ENCODE measurements at places on chromosomes 16 and 17. TPM values are rescaled to one million over a fixed set of nuclear protein-coding genes. Genes with fewer than 3 reads are reported as not detected.

GRCh38 chr17:77877036-77877435 is 81.5 kb upstream of the TNRC6C start:
- DNase-seq: no peak

DNA sequence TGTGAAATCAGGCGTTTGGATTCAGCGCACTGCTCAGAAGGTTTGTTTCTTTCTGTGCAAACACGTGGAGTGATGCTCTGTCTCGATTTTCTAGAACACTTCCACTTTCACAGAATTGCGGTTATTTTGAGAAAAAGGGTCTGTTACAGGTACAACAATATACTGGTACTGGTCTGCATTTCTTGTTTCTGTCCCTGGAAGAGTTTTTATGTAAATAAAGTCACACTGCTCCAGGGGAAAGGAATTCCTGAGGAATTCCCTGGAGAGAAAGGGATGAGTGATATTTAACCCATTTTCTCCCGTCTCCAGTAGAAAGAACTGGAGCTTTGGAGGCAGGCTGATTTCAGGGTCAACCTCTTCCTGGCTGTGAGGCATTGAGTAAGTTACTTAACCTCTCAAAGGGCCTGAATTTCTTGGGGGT is 16.2 kb upstream of the RMI2 start:
- DNase-seq: peak; percentile 81

SLC5A10 gene
- total RNA-seq: not detected

- no peak for DNase-seq
These were observed 24.0 kb upstream of the SREBF1 start for GRCh38 chr17:17860766-17861107.

SALL1 gene
- total RNA-seq: 33.4 TPM

CDH8 gene
- 0.87 TPM for total RNA-seq

DNA sequence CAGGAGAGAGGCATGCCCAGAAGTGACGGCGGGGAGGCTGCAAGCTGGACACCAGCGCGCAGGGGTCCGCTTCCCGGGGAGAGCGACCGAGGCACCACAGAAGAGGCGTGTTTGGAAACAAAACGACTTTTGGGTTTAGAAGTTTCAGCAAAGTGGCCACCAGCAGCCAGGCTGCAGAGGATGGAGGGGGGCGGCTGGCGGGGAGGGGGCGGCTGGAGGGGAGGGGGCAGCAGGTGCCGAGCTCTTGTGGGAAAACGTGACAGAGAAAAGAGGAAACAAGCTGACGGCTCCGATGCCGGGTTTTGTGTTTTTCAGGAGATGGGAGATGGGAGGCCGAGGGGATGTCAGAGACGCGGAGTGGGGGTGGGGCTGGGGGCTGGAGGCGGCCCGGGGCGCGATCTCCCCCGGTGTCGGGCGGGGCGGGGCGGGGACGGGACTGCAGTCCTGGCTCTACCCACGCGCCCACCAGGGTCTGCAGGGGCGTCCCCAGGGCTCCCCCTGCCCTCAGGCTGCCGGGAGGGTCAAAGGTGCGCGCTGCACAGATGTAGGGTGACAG is 32.1 kb upstream of the RPH3AL start:
- peak; percentile 76 for DNase-seq

CD79B gene
- total RNA-seq: 2.6 TPM

KRTAP4-4 gene
- total RNA-seq: not detected

DNA sequence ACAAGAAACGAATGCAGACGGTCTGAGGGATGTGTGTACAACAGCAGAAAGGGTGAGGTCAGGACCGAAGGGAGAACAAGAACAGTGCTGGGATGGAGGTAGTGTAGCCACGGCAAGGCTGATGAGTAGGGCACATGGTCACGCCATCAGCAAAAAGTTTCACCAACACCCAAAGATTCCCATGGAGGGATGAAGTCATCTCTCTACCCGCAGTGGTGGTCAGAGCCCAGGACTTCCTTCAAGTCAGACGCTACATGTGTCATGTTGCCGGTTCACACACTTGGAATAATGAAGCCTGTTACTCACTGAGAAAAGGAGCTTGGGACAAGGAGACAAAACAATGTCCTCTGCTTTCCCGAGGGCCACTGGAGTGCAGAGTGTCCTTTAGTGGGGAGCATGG is 79.7 kb downstream of the SALL1 start:
- DNase-seq: no peak

DNA sequence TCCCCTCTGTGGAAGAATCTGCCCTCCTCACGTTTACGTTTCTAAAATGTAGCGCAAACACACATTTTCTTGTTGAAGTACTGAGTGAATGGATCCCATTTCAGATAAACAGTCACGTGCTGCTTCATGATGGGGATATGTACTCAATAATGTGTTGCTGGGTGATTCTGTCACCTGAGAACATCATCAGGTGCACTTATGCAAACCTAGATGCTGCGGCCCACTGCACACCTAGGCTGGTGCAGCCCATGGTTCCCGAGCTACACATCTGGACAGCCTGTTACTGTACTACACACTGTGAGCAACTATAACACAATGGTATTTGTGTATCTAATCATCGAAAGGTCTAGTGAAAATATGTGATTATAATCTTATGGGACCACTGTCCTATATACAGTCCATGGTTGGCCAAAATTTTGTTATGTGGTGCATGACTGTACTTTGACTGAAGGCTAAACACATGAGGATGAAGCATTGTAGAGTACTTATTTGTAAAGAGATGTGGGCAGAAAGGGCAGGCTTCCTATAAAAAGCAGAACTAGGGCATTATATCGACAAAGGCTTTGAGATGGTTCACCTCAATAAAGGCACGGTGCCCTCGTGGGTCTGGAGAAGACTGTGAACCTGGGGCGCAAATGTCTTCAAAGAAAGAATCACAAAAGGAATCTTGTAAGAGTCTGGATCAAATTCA is 26.3 kb downstream of the MARF1 start:
- DNase-seq: no peak

- DNase-seq: no peak
These were observed 31.3 kb downstream of the BAHCC1 start for GRCh38 chr17:81426393-81427172.

- DNase-seq: peak; percentile 28
These were observed 851 bp downstream of the EDC4 start for GRCh38 chr16:67873435-67874370.

YBX2 gene
- total RNA-seq: 12.2 TPM
